ENCODE measurements at places on chromosomes 11 and 22. TPM values are rescaled to one million over a fixed set of nuclear protein-coding genes. Genes with fewer than 3 reads are reported as not detected.

C22orf42 gene
- total RNA-seq: not detected

DNA sequence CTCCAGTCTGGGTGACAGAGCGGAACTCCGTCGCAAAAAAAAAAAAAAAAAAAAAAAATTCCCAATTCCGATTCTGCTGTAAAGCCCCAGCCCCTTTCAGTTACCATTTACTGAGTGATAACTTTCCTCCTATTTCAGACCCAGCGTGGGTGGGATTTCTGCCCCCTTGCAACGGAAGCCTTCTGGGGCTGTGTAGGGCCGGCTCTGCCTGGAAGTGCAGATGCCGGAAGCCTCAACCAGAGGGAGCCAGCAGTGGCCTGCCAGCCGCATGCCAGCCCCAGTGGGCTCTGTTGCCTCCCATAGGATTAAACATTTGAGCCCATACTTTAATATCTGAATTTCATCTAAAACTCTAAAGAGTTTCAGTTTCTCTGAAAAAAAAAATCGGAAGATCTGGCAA, 60.0 kb upstream of the NUP50 start:
- no peak for DNase-seq

- DNase-seq: no peak
Measured at GRCh38 chr11:103844327-103845215, 191.9 kb upstream of the DDI1 start.

DNA sequence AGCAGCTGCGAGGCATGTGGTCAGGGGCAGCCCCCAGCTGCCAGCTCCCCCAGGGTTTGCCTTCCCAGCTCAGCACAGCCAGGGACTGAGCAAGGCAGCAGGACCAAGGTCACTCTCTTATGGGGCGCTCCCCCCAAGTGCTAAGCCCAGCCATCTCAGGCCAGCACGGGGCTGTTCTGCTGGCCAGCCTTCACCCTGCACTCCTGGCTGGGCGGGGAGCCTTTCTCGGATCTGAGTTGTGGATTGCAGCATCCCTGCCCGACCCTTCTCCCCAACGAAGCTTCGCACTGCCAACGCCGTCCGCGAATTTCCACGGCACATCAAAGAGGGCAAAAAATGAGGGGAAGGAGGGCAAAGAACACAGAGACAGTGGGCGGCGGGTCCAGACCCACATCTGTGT, 42.5 kb upstream of the GAL start:
- no peak for DNase-seq

DNA sequence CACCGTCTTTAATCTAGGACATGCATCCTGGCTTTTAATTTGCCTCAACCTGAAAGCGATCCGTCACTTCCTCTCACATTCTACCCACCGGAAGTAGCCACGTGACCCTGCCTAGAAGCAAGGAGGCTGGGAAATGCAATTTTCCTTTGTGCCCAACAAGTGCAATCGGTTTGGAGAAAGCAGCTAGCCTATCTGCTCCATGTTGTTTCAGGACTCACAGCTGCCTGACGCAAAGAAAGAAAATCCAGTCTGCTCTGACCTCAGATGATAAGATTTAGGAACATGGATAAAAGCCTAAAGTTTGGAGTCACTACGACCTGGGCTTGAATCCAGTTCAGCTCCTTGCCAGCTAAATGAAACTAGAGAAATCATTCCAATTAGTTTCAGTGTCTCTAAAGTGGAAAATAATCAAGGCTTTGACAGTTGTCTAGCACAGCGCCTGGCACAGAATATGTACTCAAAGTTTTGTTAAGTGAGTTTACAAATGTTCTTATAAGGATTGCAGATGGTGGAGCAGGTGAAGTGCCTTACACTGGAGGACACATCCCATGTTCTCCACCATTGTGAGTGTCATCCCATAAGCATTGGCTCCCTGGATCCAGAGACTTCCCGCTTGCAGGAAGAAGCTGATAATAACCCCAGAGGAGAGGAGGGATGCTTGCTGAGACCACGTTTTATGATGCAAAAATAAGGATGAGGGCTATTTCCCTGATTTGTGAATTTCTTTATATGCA, 553.7 kb downstream of the MN1 start:
- no peak for DNase-seq

- peak; percentile 70 for DNase-seq
Measured at GRCh38 chr11:75268626-75269366, 28.2 kb downstream of the TPBGL start.

DNA sequence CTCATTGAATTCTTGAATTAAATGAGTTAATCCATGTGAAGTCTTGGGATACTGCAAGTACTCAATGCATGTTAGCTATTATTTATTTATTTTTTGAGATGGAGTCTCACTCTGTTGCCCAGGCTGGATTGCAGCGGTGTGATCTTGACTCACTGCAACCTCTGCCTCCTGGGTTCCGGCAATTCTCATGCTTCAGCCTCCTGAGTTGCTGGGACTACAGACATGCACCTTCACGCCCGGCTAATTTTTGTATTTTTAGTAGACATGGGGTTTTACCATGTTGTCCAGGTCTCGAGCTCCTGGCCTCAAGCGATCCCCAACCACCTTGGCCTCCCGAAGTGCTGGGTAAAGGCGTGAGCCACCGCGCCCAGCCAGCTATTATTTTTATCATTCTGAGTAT, 9.4 kb downstream of the MMP7 start:
- DNase-seq: no peak

GRCh38 chr22:17243524-17243923, 24.3 kb upstream of the ADA2 start:
- peak; percentile 82 for DNase-seq

GRCh38 chr11:100630898-100631297, 56.2 kb upstream of the ARHGAP42 start:
- DNase-seq: no peak

- no peak for DNase-seq
Measured at GRCh38 chr11:99601179-99601578, 580.4 kb downstream of the CNTN5 start.

GRCh38 chr11:32259641-32260081, 168.8 kb downstream of the RCN1 start:
- DNase-seq: no peak

GRCh38 chr11:38646382-38646781, 2048.3 kb upstream of the RAG2 start:
- no peak for DNase-seq

SPINDOC gene
- 15.6 TPM for total RNA-seq

DNA sequence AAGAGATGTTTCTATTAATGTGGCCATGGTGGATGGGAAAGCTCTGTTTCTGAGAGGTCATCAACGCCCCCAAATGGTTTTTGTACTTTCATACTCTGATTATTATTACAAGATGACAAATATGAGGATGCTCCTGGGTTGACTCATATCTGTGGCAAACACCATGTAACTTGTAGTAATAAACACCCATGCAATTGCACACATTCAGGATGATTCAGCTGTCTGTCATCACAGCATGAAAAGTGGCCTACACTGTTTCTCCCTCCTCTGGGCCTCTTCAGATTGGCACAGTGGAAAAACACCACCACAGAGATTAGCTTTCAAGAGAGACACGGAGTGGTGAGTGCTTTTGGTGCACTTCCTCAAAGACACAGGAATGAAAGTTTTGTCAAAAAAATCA, 85.4 kb downstream of the MTNR1B start:
- DNase-seq: no peak

DNA sequence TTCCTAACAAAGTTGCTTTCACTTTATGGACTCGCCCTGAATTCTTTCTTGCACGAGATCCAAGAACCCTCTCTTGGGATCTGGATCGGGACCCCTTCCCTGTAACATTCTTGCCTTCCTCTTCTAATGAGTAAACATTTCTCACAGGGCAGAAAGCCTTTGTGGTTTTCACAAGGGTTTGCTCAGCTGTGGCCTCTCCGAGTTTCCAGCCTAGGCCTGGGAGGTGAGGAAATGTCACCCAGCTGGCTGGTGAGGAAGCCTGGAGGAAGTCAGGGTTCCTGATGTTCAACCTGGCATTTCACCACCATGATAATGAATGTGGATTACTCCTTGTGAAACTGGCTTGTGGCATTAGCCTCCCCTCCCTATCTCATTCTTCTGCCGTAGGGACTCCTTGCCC, 224.9 kb downstream of the DSCAML1 start:
- no peak for DNase-seq

CYP2D6 gene
- total RNA-seq: 2.3 TPM

Measured in spleen (tissue), 13 donors.